ENCODE measurements at places on chromosomes 1 and 21.

- no peak for DNase-seq
Observed at GRCh38 chr1:179030683-179031082, 5.0 kb downstream of the FAM20B start.

- DNase-seq, result no peak
Observed at GRCh38 chr1:951364-951763, 7.7 kb downstream of the NOC2L start.

- no peak for DNase-seq
Observed at GRCh38 chr1:11295905-11296304, 22.9 kb downstream of the UBIAD1 start.

DNA sequence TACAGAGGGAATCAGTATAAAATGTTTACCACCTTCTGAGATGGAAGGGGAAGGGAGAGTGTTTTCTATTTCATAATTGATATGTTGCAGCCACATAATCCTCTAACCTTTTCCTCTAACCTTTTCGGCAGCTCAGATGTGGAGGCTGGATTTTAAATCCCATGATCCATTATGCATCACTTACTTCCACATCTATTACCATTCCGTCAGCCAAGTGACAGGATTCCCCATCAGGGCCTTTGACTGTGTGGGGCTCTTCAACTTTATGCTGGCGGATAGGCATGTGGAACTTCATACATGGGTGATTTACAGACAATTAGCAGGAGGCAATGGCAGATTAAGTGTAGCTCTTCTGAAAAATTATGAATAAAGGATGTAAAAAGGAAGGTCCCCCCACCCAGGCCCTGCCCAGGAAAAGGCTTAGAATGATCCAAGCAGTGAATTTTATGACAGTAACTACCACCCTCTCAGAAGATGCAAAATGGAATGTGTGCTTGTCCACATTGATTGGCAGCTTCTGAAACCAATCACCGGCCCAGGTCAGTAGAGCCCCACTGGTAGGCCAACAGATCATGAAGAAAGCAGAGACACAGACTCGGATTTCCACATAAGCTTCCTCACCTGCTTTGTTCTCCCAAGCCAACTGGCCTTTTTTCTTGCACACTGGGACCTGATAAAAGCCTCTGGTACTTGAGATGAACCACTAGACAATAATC, 147.0 kb downstream of the ST6GALNAC5 start:
- no peak for DNase-seq

- DNase-seq, result no peak
Observed at GRCh38 chr1:195908121-195908520, 700.1 kb downstream of the KCNT2 start.

DNA sequence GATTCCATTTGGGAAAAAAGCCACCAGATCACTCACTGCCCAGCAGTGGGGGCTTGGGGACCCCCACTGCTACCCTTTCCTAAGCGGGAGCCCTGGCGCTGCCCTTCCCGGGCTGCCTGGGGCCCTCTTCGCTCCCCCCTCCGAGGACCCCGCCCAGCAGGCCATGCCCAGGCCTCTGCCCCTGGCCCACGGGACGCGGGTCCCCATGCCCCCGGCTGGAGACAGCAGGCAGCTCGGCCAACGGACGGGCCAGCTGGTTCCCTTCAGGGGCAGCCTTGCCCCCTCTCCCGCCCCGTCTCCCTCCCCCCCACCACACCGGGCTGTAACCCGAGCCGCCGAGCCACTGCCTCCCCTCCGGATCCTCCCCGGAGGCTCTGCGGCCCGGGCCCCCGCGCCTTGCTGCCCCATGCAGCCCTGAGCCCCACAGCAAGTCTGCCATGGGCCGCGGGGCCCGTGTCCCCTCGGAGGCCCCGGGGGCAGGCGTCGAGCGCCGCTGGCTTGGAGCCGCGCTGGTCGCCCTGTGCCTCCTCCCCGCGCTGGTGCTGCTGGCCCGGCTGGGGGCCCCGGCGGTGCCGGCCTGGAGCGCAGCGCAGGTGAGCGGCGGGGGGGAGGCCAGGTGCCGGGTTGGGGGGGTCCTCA, at the start of gene MMP23B:
MMP23B (plus strand) TSS at position 392 of the 639 bp plus-strand sequence; CDS start at position 438, 46 bp downstream.
- DNase-seq, result peak; percentile 77

DNA sequence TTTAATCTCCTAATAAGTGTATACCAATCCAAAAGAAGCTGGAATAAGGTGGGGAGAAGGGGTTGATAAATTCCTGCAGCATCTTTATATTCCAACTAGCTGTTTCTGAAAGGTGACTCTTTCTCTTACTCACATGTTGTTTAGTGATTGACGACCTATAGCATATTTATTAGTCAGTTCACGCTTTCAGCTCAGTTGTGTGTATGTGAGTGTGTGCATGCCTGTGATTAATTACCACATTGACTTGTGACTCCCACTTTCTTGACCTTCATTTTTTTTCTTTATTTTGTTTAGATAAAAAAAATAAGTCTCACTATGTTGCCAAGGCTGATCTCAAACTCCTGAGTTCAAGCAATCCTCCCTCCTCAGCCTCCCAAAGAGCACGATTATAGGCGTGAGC, 44.4 kb downstream of the ATP2B4 start:
- DNase-seq, result no peak

DNA sequence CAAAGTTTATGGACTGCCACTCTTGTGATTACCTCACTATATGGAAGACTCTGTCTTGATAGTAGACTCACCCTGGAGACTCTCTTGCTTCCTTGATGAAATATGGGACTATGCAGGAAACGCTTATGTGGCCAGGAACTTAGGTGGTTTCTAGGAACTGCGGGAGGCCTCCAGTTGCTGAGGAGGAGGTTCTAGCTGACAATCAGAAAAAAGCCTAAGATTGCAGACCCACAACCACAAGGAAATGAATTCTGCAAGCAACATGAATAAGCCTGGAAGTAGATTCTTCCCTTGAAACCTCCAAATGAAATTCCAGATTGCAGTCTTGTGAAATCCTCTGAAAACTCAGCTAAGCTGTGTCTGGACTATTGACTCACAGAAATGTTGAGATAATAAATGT, 88.9 kb upstream of the COL11A1 start:
- no peak for DNase-seq

- no peak for DNase-seq
Observed at GRCh38 chr1:184832517-184832916, 77.9 kb upstream of the EDEM3 start.

DNA sequence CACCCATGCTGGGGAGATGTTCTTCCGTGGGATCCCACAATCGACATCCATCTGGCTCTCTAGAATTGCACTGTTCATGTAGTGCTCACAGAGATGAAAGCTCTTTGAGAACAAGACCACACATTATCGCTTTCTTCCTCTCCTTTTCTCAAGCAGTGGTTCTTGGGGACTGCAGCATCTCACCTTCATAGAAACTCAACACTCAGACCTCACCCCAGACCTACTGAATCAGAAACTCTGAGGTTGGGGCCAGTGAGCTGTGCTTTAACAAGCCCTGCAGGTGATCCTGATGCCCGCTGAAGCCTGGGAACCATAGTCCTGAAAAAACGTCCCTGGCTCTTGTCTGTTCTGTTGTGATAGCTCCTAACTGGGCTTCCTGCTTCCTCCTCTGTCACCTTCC, 251.3 kb upstream of the FGGY start:
- no peak for DNase-seq

DNA sequence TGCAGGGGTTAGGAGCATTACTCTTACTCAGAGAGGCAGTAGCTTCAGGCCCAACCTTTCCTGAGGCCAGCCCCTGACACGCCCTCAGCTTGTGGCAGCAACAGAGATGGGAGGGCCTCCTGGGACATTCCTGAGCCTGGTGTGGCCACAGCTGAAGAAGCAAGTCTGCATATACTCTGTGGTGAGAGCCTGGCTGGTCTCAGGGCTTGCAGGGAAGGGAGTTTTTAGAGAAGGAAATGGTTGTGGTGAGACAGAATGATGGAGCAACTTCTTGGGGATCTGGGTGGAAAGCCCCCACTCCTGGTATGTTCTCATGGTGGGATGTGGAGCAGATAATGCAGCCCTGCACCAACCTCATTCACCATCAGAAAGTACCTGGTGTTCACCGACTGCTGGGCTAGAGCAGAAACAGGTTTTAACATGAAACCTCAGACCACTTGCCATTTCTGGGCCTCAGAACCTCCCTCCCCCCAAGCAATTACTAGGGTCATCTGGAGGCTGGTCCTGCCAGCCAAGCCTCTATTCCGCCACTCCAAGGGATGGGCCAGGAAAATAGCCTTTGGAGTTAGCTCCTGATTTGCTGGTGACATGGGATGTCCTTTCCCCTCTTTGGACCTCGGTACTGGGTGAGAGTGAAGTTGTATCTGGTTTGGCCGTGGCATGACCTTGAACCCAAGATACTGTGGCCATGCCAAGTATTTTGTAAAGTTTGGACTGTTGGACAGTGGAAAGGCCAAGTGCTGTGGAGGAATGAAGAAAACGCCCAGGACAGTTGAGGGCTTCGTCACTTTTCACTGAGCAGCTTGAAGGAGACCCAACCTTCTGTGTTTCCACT, 28.1 kb upstream of the RNF19B start:
- DNase-seq, result peak; percentile 74

DNA sequence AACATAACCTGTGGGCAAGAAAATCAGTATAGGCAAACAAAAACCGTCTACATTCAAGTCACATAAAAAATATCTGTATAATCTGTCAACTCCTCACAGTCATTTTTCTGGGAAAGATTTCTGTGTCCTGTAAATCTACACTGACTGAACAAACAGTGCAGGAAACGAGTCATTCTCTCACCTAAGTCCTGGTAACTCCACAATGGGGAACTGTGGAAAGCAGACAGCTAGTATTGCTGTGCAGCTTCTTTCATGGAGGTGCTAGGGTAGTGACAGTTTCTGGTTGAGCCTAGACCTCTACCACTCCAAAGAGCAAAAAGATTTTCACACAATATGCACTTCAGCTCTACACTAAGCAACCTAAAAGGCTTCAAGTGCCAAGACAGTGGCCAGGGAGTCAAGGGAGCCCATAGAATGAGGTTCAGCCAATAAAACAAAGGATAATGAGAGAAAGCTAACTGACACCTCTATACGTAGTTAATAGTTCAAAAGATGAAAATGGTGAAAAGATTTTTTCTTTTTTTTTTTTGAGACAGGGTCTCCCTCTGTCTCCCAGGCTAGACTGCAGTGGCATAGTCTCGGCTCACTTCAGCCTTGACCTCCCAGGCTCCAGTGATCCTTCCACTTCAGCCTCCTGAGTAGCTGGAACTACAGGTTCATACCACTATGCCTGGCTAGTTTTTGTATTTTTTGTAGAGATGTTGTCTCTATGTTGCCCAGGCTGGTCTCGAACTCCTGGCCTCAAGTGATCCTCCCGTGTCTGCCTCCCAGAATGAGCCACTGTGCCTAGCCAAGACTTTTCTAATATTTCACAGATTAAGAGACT, 5.5 kb downstream of the PTP4A2 start:
- DNase-seq, result no peak

DNA sequence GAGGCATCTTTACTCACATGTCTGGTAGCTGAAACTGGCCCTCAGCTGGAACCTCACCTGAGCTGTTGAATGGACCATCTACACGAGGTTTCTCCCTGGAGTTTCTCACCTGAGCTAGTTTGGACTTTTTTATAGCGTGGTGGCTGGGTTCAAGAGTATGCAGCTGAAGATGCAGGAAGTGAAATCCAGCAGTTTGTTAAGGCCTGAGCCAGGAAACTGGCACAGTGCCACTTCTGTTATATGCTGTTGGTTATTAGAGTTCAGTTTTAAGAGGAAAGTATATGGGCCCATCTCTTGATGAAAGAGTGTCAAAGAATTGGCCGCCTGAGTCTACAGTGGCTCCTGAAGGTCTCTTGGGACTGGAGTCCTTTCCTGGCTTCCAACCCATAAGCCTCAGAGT, 35.6 kb downstream of the STUM start:
- DNase-seq, result no peak

DNA sequence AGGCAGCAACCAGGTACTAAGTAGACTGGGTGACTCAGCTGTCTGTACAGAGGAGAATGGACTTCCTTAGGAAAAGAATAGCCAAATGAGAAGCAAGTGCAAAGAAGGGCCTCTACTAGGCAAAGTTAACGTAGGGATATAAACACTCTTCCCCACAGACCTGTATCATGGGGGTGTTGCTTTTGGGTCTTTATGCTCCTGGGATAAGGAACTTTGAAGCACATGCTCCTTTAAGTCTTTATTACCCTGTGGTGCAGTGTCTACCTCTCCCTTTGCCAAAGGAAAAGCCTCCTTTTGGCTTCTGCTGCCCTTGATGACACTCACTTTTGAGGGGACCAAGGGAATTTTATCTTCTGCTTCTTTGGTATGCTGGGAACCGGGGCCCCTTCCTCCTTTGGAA, 5.0 kb downstream of the RFX5 start:
- no peak for DNase-seq

- no peak for DNase-seq
Observed at GRCh38 chr1:111602974-111603373, 16.6 kb upstream of the RAP1A start.

DNA sequence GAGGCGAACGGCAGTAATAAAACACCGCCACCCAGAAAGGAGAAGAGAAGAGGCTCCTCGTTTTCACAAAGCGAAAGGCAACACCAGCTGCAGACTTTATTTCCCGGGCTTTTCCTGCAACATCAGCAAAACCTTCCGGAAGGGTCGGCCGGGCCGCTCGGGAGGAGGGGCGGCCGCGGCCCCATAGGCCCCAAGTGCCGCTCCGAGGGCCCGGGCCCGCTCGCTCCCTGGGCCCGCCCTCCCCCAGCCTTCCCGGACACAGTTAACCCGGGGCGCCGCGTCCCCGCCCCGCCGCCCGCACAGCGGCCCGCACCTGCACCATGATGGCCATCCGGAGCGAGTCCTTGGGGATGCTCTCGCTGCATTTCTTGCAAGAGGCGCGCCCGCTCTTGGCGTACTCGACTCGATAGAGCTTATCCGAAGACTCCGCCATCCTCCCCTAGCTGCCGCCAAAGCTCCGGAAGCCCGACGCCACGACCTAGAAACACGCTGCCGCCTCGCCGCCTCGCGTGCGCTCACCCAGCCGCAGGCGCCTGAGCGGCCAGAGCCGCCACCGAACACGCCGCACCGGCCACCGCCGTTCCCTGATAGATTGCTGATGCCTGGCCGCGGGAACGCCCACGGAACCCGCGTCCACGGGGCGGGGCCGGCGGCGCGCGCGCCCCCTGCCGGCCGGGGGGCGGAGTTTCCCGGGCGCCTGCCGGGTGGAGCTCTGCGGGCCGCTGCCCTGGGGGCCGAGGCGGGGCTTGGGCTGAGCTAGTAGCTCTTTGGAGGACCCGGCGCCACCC, at the start of gene PARP1:
PARP1 (minus strand) TSS at position 597 of the 788 bp plus-strand sequence; CDS start at position 433, 164 bp downstream.
- DNase-seq, result peak; percentile 93

DNA sequence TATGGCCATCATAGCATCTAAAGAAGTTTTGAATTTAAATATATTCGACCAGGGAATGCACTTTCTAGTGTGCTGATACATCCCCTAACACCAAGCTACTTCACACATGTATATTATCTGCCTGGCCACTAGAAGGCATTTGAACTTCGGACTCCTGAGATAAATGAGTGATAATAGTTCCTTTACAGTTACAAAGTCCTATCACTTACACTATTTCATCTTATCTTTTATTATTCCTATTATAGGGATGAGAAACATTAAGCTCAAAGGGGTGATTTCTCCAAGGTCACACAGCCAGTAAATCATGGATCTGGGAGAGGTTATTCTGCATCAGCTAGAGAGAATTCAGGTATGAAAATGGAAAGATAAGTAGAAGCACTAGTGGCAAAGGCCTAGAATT, 40.3 kb downstream of the GPATCH2 start:
- DNase-seq, result no peak

- no peak for DNase-seq
Observed at GRCh38 chr21:35343046-35343819, 294.1 kb upstream of the RUNX1 start.

GRCh38 chr21:45865106-45865835, 116.3 kb upstream of the COL6A1 start:
- DNase-seq, result no peak

- no peak for DNase-seq
Observed at GRCh38 chr1:65698590-65698989, 94.1 kb upstream of the PDE4B start.

Measured in right forelimb (tissue), 1 donor.